Stimulated activated CD4-positive, alpha-beta T cell treated with anti-CD3 and anti-CD28 coated beads, Interleukin-1b, Interleukin-23, amount 100 ng/mL, for 4 hours (primary cell): ENCODE measurements at places on chromosomes 12 and 14.

DNA sequence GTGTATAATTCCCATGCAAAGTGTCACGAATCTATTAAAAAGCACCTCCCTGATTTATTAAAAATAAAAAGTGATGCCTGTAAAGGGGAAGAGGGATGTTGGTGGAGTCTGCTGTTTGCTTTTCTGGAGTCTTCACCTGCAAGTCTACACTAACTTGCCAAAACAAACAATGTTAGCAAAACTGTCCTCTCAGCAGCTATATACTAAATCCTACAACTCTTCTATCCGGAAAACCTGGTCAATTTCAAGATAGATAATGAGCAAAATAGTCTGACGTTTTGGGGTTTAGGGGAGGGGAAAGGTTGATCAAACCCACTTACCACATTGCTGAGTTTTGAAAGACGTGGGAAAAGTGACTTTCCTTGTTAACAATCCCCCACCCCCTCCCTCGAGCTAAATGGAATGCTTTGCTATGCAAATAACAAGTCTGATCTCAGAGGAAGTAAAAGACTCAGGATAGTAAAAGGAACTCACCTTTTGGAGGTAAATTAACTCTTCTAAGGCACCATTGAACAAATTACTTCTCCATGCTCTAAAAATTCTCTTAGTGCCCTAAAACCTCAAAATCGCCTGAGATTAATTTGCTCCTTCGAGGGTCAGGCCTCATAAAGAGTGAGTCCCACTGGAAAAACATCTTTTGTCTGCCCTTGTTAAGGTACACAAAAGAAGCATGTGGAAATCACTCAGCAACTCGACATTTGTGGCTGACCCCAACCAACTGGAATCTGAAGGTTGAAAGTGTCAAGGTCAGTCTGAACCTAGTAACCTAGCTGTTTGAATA lies 13.5 kb downstream of the BMP4 start:
- no peak for DNase-seq

DNA sequence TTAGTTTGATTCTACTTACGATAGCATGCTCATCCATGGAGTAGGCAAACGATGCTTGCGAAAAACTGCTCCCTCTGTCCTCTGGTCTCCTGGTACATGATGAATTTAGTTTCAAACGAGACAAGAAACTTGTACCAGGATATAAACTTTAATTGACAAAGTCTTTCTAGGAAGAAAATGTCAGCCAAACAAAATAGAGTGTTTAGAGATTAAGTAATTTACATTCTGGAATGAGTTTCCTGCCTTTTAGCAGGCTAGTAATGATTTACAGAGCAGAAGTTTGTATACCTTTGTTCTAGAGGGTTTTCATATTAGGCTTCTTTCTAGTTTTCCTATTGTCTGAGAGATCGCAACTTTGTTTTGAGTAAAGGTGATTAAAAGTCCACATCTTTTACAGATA lies 206.9 kb downstream of the RPL10L start:
- no peak for DNase-seq

- DNase-seq, result no peak
These were observed 1.2 kb downstream of the SPPL3 start for GRCh38 chr12:120902846-120903411.

DNA sequence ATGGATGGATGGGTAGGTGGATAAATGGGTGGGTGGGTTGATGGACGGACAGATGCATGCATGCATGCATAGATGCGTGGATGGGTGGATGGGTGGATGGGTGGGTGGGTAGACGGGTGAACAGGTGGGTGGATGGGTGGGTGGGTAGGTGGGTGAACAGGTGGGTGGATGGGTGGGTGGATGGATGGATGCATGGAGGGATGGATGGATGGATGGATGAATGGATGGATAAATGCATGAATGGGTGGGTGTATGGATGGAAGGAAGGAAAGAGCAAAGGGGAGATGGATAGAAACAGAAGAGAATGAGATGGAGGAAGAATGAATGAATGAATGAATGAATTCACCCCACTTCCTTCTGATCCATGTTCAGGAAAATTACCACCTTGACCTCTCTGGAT lies 143.0 kb downstream of the KSR2 start:
- DNase-seq, result no peak

DNA sequence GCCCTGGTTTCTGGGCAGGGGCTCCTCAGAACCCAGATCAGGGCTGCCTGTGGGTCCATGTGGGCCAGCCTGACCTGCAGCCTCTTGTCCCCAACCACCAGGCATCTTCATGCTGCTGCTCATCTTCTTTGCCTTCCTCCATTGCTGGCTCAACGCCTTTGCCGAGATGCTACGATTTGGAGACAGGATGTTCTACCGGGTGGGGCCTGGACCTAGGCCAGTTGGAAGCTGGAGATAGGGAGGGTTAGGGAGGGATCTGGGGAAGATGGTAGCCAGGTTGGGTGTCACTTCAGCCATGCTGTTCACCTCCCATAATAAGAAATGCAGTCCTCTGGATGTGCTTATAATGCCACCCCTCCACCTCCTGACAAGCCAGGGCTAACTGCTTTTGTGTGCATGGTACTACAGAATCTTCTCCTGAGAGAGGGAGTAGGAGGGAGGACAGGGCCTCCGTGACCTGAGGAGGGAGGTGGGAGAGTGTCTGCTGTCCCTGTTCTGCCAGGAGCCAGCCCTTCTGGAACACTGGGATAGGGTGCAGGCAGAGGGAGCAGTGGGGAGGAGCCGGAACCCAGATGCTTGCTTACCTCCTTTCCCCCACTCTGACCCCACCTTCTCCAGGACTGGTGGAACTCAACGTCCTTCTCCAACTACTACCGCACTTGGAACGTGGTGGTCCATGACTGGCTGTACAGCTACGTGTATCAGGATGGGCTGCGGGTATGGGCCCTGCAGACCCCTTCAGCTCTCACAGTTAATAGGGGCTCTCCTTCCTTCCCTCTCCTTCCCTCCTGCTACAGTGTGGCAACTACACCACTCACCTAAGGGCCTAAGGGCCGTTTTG lies 17.6 kb downstream of the SOAT2 start:
- no peak for DNase-seq

GRCh38 chr12:59194794-59195193 lies 274.5 kb upstream of the LRIG3 start:
- DNase-seq, result no peak
